ENCODE measurements at places on chromosomes 16 and 17.

- no peak for DNase-seq
Measured at GRCh38 chr16:78993346-78993745, 607.2 kb downstream of the MAF start.

DNA sequence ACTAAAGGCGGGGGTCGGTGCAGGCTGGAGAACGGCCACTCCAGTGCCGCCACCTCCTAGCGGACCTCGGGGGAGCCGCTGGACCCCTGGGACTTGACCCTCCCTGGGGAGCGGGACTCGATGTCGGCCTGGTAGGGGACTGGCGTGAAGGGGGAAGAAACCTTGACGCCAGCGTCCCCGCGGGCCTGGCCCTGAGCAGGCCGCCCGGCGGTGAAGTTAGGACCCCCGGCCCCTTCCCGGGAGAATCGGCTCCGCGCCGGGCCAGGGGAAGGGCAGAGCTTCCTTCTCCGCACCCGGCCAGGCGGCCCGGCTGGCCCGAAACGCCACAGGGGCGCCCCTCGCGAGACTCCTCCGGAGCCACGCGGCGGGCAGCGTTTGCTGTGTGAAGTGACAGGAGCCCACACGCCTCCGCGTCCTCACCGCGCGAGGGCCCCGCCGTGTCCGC, 389 bp downstream of the DUS1L start:
- no peak for DNase-seq

DNA sequence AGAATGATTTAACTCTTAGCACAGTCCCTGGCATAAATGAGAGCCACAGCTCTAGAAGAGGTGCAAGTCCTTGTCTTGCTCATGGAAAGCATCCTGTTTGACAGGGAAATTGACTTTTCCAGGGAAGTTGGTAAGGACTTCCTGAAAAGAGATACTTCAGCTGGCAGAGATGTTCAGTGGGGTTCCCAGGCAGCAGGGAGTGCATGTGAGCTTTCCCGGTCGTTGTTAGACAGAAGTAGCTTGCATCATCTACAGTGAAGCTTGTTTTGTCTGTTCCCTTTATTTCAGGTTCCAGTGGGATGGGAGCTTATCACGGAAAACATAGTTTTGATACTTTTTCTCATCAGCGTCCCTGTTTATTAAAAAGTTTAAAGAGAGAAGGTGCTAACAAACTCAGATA, 22.9 kb downstream of the ALDH3A2 start:
- no peak for DNase-seq

DNA sequence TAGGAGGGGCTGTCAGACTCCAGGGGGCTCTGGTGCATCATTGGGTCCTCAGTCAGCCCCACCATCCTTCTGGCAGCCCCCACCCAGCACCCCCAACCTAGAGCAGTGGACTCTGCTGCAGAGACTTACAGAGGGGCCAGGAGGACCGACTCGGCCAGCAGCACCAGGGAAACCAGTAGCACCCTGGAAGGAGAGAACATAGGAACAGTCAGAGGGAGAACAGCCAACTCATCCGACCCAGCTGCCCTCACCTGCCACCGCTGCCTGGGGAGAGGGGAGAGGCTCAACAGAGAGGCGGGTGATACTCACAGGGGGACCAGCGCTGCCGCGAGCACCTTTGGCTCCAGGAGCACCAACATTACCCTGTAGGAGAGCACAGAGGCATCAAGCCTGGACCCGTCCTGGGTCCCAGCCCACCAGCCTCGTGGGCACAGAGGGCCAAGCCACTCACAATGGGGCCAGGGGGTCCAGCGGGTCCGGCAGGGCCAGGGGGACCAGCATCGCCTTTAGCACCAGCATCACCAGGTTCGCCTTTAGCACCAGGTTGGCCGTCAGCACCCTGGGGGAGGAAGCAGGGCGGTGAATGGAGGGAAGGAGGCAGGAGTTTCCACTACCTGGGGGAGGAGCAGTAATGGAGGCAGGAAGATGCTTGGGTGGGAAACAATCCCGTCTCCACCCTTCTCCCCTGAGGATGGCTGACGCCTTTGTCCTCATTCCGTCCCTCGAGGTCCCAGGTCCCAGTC, 11.7 kb downstream of the COL1A1 start:
- no peak for DNase-seq

DNA sequence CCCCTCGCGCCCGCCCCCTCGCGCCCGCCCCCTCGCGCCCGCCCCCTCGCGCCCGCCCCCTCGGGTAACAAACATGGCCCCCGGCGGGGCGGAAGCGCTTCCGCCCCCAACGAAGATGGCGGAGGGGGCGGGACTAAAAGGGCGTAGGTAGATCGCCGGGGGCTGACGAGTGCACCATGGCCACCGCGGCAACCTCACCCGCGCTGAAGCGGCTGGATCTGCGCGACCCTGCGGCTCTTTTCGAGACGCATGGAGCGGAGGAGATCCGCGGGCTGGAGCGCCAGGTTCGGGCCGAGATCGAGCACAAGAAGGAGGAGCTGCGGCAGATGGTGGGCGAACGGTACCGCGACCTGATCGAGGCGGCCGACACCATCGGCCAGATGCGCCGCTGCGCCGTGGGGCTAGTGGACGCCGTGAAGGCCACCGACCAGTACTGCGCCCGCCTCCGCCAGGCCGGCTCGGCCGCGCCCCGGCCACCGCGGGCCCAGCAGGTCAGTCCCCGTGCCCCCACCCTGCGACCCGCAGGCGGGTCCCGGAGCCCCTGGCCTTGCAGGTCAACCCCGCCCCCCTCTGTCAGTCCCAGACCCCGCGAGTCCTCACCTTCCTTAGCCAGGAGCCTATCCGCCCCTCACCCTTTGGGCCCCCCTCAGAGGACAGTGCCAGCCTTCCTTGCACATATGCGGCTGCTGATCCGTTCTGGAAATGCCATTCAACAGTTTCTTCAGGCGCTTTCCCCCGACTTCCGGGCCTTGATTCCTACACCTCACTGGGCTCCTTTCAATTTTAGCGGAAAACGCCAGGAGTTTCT, at the start of gene COG1:
Gene COG1 (plus strand): TSS at position 162 of the 808 bp plus-strand sequence. CDS start 15 bp downstream, at position 177.
- peak; percentile 88 for DNase-seq

DNA sequence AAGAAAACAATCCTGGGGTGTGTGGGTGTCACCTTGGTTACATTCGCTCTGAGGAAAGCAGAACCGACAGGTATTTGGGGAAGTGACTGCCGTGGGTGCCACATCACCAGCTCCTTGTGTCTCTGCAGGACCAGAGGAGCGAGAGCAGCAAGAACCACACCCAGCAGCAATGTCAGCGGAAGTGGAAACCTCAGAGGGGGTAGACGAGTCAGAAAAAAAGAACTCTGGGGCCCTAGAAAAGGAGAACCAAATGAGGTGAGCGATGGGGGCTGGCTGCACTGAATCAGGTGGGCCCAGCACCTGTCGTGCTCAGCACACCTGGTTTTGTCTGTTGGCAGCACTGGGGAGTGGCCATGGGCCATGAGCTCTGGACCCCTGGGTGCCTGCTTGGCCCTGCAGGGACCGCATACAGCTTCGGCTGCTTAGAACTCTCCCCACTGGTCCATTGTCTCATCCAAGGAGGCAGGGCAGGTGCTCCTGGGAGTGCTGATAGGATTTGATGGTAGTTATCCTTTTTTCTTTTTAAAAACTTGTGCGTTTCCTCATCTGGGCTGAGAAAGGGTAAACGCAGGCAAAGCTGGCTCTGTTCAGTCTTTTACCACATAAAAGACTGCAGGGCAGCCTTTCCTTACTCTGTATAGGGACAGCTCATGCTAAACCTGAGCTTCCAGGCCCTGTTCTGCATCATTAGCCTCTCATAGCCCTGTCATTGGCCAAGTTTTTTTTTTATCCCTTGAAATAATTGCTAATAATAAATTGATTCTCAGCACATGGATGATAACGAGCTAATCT, 29.4 kb downstream of the HMOX2 start:
- no peak for DNase-seq

DNA sequence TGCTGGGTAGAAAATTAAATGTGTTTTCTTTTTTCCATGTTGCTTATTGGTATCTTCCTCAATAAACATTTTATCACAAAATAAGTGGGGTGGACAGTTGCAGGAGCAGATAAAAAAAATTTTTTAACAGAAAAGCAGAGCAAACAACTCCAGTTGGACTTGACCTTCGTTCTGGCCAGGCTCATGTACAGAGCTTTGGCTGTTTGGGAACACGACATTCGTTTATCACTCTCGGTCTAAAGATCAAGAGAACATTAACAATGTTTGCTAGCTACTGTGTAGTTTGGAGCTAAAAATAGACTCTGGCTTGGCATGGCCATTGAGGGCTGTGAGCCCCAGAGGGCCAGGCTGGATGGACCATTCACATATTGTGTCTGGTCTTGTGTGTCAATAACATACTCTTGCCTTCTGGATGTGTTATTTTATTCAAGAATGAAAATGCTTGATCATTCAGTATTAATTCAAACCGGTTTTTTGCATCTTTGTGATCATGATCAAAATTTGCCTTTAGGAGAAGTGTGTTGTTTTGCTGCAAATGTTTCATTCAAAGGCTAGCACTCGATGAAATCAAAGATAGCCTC, 56.6 kb downstream of the TMEM186 start:
- no peak for DNase-seq

- no peak for DNase-seq
Measured at GRCh38 chr16:48852951-48853350, 243.0 kb upstream of the N4BP1 start.

DNA sequence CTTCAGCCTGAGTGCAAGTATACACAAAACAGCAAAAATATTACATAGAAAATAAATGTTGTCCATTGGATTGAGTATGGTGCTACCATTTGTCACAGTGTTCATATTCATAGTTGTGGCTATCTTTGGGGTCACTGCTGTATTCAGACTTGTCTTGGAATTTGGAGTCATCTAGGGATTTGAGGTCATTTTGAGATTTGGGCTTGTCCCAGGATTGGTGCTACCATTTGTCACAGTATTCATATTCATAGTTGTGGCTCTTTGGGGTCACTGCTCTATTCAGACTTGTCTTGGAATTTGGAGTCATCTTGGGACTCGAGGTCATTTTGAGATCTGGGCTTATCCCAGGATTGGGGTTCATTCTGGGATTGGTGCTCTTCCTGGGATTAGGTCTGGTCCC, 24.8 kb downstream of the OMG start:
- DNase-seq, result no peak

- no peak for DNase-seq
Measured at GRCh38 chr17:13204607-13205237, 186.9 kb upstream of the ELAC2 start.

DNA sequence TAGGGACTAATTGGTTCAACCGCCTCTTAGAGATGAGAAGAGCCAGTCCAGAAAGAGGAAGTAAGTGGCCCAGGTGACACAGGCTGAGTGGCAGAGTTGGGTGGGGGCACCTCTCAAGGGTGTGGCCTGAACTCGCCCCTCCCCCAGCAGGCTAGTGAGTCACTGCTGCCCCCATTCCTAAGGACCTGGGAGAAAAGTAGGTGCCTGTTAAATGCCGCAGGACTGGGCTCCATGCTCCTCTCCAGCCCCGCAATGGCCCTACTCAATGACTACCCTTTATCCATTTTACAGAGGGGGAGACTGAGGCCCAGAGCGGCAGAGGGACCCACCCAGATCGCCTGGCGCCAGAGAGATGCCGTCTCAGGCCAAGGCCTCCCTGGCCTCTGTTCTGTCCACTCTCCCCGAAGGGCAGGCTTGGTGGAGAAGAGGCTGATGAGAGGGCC, 8.1 kb downstream of the TMEM235 start:
- no peak for DNase-seq

DNA sequence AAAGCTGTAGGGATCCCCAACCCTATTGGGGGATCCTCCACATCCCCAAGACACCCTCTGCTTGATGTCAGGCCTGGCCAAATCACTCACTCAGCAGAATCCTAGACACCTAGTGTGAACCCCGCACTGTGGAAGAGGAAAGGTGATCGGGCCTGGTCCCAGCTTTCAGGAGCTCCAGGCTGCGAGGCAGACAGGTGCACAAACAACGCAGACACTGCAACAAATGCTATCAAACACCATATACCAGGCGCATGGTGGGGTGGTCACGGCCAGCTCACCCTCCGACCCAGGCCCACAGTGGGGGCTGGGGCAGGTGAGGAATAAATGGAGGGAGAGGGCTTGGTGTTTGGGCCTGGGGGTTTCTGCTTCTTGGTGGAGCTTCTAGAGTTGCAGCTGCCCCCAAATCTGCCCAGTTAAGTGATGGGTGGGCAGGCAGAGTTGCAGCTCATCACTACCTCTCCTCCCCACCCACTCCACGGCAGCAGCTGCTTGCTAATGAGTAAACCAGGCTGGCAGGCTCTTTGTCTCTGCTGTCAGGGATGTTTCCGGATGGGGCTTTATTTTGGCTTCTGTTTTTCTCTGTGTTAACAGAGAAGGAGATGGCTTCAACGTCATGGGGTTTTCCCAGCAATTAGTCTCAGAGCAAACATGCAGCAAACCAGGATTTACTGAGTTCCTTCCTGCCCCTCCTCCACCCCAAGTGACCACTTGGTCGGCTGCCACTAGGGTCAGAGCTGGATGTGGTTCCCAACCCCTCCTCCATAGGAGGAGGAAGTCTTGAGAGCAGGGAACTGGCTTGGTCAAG, 46.6 kb downstream of the PECAM1 start:
- DNase-seq, result no peak

DNA sequence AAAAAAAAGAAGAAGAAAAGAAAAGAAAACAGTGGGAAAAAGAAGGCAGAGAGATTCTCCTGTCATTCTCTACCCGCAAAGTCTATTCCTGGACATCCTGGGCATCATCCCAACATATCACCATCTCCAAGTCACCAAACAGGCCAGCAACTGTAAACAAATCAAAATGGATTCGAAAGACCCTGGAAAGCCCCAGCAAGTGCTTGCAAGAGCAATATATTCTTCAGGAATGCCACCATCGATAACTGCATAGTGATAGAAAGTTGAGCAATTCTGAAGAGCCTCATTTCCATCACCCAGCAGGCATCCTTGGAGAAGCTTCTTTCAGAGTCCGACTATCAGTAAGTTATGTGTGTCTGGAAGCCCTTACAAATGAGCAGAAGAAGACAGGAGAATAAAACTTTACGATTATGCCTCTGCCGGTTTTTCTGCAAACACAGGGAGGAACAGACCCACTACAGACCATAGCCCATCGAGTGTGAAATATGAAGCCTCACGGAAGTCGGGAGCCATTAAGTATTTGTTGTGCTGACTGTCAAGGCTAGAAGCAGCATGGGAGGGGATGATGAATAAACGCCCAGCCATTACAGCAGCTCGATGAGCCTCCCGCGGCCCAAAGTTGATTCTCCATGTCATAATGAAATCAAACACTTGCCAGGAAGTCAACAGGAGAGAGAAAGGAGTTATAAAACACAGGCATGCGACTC, 64.5 kb upstream of the SEC14L1 start:
- DNase-seq, result no peak

GRCh38 chr17:31841850-31842194, 17.2 kb downstream of the COPRS start:
- no peak for DNase-seq

DNA sequence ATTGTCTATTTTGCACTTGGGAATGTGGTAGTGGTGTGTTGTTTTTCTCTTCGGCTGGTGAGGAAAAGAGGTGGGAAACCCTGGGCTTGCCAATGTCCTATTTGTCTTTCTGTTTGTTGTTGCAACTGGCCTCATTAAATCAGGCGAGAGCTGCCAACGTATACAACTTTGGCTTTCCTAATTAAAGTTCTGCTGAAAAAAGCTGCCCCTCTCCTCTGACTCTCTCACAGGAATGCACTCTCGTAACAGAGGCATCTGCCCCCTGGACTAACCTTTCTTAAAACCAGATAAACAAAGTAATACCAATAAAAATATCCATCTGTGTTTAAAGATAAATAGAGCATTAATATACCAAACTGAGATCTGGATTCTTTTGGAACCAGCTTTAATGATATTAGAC, 7.8 kb downstream of the CDRT15 start:
- peak; percentile 8 for DNase-seq

GRCh38 chr17:6641247-6641863, 495 bp downstream of the TXNDC17 start:
- DNase-seq, result peak; percentile 53

Measured in cerebellar cortex (tissue), 1 donor.